ENCODE measurements at places on chromosomes 2 and 18. TPM values are rescaled to one million over a fixed set of nuclear protein-coding genes. Genes with fewer than 3 reads are reported as not detected.

DNA sequence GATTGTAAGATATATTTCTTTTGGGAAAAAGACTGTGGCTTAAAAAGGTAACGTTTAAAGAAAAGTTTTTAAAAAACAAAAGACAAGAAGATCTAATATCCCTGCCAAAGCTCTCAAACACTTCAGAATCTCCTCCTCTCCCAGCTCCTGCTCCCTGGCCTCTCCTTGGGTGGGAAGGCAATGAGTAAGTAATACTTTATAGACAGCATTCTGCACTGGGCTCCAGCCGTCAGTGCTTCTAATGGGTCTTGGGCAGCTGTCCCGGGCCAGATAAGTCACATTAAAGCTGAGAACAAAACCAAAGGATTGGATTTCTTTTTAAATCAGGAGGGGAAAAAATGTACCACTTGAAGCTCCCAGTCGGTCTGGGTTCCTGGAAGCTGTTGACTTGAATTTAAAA, 133.7 kb downstream of the ALPK2 start:
- DNase-seq, result no peak

DNA sequence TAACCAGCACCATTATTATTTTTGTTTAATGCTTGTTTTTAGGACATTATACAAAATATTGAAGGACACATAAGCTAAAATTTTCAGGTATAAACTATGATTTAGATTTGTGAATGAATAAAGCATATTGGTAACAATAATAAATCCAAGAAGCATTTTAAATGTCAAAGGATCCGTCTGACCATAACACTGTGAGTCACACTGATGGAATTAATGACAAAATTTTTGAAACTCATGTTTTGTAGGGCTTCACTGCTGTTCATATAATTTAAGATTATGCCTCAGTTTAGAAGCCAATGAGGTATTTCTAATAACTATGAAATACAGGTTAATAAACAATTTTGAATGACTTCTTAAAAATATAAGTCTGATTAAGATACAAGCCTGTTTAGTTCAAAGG, 124.6 kb downstream of the TMEFF2 start:
- DNase-seq, result no peak

Gene ADCYAP1
- total RNA-seq, result 0.12 TPM

GRCh38 chr2:73072416-73072815, 904 bp upstream of the SFXN5 start:
- no peak for DNase-seq

DNA sequence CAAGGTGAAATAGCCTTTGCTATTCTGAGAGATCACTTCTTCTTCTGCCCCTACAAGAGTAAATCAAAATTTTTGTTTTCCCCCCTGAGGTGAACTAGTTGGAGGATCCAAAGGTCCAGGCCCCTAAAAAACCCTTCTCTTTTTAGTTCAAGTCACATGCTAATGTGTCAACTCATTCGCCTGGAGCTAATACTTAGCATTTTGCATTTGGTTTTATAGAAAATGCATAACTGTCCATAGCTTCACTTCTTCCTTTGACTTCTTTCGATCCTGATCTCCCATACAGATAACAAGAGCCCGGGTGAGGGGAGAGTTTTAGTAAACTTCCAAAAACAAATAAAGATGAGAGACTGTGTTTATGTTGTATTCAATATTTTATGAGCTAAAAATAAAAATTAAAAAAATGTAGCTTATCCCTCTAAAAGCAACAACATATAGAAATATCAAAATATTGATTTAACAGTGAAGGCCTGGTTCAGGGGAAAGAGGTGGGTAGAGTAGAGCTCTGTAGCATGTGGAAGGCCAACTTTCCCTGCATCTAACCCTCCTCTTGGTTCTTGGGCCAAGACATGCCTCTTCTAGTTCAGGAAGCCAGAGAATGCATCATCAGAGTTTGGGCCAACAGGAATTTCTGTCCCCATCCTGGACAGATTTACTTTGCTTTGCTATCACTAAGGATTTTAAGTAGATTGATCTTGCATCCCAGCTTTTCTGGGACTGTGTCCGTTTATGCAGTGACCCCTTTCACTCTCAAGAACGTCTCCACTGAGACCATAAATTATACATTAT, 333.8 kb downstream of the ALK start:
- DNase-seq, result no peak

Gene ARL4C
- total RNA-seq, result 30.0 TPM

- no peak for DNase-seq
Measured at GRCh38 chr2:240187989-240188590, 47.6 kb upstream of the OTOS start.

Gene SPP2
- total RNA-seq, result not detected

- no peak for DNase-seq
Measured at GRCh38 chr2:26729311-26729710, 34.8 kb upstream of the SLC35F6 start.

Gene PROC
- total RNA-seq, result not detected

DNA sequence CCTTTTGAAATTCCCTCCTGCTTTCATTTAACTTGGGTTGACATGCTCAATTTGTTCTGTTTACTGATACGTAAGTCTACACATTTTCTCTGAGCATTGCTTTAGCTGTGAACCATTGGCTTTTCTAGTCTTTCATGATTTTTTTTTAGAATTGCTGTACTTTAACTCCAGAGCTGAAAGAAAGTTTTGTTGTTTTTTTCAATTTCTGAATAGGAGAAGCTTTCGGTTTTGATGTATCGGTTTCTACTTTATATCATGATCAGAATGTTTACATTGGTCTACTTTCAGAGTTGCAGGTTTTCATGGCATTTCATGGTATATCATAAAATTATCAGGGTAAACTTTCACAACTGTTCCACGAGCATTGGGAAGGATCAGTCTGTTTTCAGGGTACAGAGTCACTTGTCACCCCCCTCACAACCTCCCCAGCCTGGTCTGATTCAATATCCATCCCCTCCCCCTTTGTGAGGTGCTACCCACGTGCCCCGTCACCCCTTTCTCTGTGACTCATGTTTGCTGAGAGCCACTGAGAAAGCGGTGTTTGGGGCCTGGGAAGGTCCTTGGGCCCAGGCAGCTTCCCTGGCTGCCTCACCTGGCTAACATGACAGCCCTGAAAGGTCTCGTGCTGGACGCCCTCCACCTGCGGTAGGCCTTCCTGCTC, 7.0 kb downstream of the ASTL start:
- DNase-seq, result no peak

GRCh38 chr2:20584399-20585358, 66.2 kb downstream of the HS1BP3 start:
- DNase-seq, result peak; percentile 91

DNA sequence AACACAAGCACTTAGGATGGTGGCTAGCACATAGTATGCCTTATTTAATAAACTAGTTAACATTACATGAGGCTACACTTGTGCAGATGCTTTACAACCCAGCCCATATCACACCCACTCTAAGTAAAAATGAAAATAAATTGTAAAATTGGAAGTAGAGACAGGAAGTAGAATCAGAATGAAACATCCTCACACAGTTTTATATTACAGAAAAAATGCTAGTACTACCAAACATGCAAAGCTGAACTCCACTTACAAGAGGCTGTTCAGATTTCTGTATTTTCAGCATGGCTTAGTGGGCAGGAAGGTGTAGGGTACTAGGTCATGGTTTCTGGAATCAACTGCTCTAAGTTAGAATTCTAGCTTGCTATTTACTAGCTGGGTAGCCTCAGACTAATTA, 18.2 kb upstream of the CRIM1 start:
- DNase-seq, result no peak

Measured in glomerular endothelial cell (primary cell).